ENCODE measurements at places on chromosomes 2 and 18. TPM values are rescaled to one million over a fixed set of nuclear protein-coding genes. Genes with fewer than 3 reads are reported as not detected.
A peak's percentile ranks its signal among the peaks of the same experiment; 100 is the strongest.

- DNase-seq = no peak
Measured at GRCh38 chr2:26683583-26683982, 8.9 kb upstream of the KCNK3 start.

DNA sequence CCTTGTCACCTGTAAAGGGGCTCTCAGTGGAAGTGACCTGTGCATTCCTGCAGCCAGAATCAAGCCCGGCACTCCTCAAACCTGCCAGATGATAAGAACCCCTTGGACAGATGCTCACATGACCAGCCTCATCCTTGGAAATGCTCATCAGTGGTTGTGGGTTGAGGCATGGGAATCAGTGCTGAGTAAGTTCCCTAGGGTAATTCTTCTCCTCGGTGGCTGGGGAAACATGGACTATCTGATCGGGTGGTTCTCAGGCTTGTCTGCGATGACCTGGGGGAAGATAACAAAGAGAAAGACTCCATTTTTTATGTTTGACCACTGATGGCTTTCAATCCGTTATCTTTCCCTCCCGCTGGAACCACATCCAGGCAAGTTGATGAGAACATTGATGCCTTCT is 84.0 kb downstream of the SPP2 start:
- DNase-seq = no peak

GRCh38 chr2:195686564-195686963 is 29.5 kb downstream of the SLC39A10 start:
- no peak for DNase-seq

GRCh38 chr2:233572468-233572867 is 5.9 kb upstream of the USP40 start:
- no peak for DNase-seq

- DNase-seq = no peak
Measured at GRCh38 chr2:206324869-206325268, 50.4 kb downstream of the ZDBF2 start.

- peak; percentile 99 for DNase-seq
Measured at GRCh38 chr2:217714287-217714751, 288.5 kb downstream of the TNS1 start.

- no peak for DNase-seq
Measured at GRCh38 chr2:238563551-238563950, 136.8 kb downstream of the ASB1 start.

DNA sequence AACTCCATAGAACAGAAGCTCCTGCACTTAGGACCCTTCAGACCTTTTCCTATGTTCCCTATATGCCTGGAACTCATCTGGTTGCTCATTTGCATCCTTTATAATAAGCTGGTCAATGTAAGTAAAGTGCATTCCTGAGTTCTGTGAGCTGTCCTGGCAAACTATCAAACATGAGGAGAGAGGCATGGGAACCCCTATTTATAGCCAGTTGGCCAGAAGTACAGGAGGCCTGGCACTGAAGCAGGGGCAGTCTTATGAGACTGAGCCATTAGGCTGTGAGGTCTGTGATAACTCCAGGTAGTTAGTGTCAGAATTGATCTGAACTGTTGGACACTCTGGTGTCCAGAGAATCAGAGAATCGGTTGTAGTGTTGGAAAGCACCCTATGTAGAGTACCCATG is 88.4 kb downstream of the EHD3 start:
- no peak for DNase-seq

- DNase-seq = no peak
Measured at GRCh38 chr2:5696404-5696944, 4.3 kb downstream of the SOX11 start.

DNA sequence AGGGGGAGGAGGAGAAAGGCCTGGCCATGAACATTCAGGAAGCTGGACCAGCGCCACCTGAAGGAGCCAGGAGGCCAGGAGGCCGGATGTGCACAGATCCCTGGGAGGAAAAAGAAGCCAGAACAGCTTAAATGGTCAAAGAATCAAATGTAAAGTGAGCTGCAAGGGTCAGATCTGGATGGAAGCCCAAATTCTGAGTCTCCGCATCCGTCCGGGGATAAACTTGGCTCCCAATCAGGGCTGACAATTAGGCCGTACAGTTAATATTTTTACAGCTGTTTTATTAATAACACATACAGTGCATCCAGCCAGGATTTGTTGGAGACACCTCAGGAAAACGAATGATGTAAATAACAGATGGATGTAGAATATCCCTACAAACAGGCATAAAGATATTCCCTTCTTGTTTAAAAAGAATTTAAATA is 495.1 kb upstream of the TCF4 start:
- no peak for DNase-seq

GRCh38 chr2:176789751-176790150 is 422.8 kb upstream of the HNRNPA3 start:
- DNase-seq = no peak

DNA sequence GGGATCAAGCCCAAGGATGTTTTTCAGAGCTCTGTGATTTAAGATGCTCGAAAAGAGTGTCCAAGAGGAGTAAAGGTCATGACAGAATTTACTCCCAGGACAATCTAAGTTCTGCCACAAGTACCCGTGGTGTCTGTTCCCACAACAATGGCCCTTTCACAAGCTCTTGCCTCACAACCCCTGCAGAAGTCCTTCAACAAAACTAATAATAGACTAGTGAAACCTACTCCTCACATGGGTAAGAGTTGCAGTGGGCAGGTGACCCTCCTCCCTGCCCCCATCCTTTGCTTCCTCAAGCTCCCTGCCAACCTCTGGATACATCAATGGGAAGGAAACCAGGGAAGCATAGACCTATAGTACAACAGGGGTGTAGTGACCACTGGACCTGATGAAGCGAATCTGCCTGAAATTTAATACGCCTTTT is 34.9 kb downstream of the PTCD3 start:
- DNase-seq = peak; percentile 97

GRCh38 chr18:46609048-46609447 is 48.0 kb downstream of the LOXHD1 start:
- no peak for DNase-seq

- DNase-seq = no peak
Measured at GRCh38 chr18:55997151-55997561, 409.2 kb upstream of the TCF4 start.

- DNase-seq = no peak
Measured at GRCh38 chr2:143375384-143375880, 246.2 kb downstream of the ARHGAP15 start.

- no peak for DNase-seq
Measured at GRCh38 chr2:134029418-134029817, 224.5 kb upstream of the MGAT5 start.

DNA sequence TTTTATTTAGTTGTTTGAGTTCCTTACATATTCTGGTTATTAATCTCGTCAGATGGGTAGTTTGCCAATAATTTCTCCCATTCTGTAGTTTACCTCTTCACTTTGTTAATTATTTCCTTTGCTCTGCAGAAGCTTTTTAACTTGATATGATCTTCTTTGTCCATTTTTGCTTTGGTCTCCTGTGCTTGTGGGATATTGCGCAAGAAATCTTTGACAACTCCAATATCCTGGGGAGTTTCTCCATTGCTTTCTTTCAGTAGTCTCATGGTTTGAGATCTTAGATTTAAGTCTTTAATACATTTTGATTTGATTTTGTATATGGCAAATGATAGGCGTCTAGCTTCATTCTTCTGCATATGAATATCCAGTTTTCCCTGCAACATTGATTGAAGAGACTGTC is 389.2 kb downstream of the LRP1B start:
- no peak for DNase-seq

DNA sequence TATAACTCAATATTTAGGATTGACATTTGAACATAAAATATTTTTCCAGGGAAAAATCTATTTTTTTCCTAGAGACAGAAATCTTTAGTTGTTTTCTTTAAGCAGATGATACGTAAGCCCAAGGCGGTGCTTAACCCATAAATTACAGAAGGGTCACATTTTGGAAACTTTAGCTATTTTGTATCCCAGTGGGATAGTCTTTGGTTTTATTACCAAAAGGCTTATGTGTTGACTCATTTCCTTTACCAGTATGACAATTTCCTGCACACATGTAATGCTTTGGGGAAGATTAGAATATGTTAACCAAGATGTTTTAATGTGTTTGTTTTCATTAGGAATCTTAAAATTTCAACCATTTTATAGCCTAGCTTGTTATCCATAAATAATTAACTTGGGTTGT is 24.8 kb downstream of the DYNC1I2 start:
- DNase-seq = peak; percentile 75

DNA sequence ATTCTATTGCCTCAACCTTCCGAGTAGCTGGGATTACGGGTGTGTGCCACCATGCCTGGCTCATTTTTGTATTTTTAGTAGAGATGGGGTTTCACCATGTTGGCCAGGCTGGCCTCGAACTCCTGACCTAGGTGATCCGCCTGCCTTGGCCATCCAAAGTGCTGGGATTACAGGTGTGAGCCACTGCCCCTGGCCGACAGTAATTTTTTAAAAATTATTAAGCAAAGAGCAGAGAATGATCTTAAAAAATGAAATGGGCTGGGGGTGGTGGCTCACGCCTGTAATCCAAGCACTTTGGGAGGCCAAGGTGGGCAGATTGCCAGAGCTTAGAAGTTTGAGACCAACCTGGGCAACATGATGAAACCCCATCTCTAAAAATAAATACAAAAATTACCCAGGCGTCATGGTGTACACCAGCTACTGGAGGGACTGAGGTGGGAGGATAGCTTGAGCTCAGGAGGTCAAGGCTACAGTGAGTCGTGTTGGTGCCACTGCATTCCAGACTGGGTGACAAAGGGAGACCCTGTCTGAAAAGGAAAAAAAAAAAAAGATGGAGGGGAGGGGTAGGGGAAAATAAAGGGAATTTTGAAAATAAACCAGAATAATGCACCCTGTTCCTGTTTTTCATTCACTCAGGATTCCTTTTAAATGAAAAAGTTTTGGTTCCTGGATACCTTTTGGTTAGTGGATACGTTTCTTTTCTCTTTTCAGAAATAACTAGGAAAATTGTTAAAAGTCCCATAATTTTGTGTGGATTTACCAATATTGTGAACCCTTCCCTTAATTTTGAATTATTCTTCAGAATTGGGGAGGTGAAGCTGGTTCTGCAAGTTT is 33.9 kb downstream of the MAP4K4 start:
- DNase-seq = no peak

- no peak for DNase-seq
Measured at GRCh38 chr18:62883937-62884735, 168.8 kb downstream of the PHLPP1 start.

- DNase-seq = no peak
Measured at GRCh38 chr18:51687845-51688585, 490.5 kb upstream of the MEX3C start.

DNA sequence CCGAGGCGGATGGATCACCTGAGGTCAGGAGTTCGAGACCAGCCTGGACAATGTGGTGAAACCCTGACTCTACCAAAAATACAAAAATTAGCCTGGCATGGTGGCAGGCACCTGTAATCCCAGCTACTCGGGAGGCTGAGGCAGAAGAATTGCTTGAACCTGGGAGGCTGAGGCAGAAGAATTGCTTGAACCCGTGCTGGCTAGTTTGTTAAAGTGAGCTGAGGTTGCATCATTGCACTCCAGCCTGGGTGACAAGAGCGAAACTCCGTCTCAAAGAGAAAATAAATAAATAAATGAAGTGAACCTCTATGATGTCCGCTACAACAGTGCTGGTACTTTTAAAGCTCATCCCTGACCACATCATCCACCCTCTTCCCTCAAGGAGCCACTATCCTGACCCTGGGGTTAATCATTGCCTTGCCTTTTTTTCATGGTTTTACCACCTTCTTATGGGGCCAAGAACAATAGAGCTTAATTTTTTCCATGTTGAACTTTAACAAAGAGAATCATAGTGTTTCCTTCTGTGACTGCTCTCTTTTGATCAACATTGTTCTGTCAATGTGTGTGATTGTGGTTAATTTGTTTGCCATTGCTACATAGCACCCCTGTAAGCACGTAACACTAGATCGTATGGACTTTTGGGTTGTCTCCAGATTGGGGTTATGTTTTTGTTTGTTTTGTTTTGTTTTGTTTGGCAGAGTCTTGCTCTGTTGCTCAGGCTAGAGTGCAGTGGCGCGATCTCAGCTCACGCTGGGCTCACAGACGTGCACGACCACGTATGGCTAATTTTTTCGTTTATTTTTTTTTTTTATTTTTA is 17.1 kb upstream of the ATRAID start:
- DNase-seq = no peak

GRCh38 chr2:126910637-126911036 is 11.9 kb downstream of the TEX51 start:
- no peak for DNase-seq

DNA sequence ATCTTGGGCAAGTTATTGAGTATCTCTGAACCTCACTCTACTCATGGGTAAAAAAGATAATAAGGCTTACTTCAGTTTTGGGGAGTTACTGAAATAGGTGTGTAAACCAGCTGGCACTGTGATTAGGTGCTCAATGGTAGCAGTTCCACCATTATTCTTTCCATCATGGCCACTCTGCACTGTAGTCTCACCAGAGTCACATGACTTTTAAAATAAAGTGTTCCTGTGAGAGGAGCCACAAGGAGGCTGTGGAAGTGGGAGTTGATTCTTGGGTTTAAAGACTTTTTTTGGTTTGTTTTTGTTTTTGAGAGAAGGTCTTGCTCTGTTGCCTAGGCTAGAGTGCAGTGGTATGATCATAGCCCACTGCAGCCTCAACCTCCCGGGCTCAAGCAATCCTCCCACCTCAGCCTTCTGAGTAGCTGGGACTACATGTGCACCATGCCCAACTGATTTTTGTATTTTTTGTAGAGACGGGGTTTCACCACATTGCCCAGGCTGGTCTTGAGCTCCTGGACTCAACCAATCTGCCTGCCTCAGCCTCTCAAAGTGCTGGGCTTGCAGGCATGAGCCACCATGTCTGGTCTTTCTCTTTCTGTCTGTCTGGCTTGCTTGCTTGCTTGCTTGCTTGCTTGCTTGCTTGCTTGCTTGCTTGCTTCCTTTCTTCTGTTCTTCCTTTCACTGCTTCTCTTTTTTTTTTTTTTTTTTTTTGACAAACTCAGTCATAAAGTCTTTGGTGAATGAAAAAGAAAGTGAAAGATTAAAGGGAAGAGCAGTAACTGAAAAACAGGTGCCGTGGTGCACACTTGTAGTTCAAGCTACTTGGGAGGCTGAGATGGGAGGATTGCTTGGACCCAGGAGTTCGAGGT is 21.2 kb upstream of the ACVR1 start:
- DNase-seq = no peak

DNA sequence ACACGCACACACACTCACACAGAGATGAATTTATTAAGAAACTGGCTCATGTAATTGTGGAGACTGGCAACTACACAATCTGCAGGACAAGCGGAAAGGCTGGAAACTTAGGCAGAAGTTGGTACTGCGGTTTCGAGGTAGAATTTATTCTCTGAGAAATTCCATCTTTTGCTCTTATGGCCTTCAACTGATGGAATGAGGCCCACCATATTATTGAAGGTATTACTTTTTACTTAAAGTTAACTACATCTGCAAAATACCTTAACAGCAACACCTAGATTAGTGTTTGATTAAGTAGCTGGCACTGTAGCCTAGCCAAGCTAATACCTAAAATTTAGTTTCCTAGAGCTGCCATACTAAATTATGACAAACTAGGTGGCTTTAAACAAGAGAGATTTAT is 384.0 kb upstream of the UBE2E3 start:
- DNase-seq = no peak

The MORN2 gene
- total RNA-seq = 39.3 TPM

The MTX2 gene
- 85.3 TPM for total RNA-seq

The PSMD1 gene
- total RNA-seq = 108 TPM

The SERPINB12 gene
- total RNA-seq = not detected

The MYCN gene
- 0.08 TPM for total RNA-seq

The NOL4 gene
- total RNA-seq = not detected

The SKOR2 gene
- not detected for total RNA-seq

The RAB27B gene
- total RNA-seq = not detected

All from SK-MEL-5 (cell line).